ENCODE measurements at places on chromosomes 5 and 9.
A peak's percentile ranks its signal among the peaks of the same experiment; 100 is the strongest.

GRCh38 chr9:27117489-27118135 lies 8.6 kb downstream of the TEK start:
- no peak for DNase-seq

- DNase-seq, result no peak
Observed at GRCh38 chr5:17455942-17456341, 42.1 kb upstream of the TAF11L2 start.

GRCh38 chr9:116320290-116320689 lies 166.7 kb downstream of the PAPPA start:
- DNase-seq, result no peak

- peak; percentile 28 for DNase-seq
Observed at GRCh38 chr9:5949103-5949699, 58.5 kb downstream of the MLANA start.

GRCh38 chr5:122921826-122922225 lies 76.4 kb downstream of the SNX24 start:
- no peak for DNase-seq

GRCh38 chr9:132543251-132543650 lies 39.2 kb upstream of the BARHL1 start:
- DNase-seq, result no peak

GRCh38 chr5:1282131-1282992 lies 12.5 kb downstream of the TERT start:
- peak; percentile 64 for DNase-seq

- DNase-seq, result no peak
Observed at GRCh38 chr5:36264202-36264760, 22.6 kb upstream of the NADK2 start.

DNA sequence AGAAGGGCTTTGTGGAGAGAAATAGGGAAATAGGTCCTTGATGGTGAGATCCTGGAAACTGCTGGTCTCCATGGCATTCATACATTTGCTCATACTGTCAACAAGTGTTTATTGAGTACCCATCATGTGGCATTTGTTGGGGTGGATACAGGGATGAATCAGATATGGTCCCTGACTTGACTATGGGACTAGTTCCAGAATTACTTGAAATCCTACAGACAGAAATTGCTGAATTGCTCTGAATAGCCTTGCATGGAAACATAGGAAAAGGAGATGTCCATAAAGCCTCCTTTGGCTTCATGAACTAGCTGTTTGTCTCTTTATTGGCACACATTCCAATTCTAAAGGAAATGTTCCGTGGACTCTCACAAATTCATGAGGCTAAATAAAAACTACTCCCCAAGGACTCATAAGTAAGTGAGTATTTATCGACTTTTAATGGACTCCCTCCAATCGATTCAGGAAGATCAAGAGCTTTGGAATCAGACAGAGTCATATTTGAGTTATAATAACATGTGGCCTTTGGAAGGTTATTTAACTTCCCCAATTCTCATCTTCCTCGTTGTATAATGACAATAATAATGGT lies 122.4 kb upstream of the C6 start:
- no peak for DNase-seq

DNA sequence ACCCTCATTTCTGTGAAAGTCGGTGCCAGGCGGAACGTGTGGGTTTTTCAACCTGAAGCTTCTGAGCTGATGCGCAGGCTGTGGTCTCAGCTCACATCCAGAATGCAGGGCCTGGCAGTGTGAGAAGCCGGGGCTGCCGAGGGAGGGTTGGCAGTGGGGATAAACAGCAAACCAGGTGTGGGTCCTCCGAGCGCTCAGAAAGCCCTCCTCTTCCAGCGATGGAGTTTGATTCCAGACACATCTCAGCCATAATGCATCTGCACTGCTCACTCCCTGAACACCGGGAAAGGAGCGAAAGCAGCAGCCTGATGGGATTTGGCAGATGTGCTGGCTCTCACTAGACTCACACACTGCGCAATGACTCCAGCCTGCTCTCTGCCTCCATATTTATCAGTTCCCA lies 280.1 kb downstream of the HSPA4 start:
- no peak for DNase-seq

GRCh38 chr9:126223798-126224531 lies 102.7 kb upstream of the MVB12B start:
- no peak for DNase-seq

DNA sequence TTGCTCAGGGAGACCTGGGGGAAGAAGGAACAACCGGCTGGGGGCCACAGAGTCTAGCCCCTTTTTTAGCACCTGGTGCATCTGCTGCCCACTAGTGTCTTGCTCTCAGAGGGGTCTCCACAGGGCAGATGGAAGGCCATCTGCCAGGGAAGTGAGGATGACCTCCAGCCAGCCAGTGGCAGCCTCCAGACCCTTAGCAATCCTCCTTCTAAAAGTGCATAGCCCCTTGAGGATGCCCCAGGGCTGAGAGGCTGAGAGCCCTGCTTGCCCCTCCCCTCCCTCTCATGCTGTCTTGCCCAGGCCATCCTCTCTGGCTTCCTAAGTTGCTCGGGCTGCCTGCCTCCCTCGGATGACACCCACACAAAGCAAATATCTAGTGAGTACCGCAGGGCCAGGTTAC lies 81.5 kb upstream of the PANK3 start:
- no peak for DNase-seq

- no peak for DNase-seq
Observed at GRCh38 chr5:160743027-160743426, 109.0 kb downstream of the ATP10B start.

GRCh38 chr9:105425816-105426433 lies 21.9 kb upstream of the FSD1L start:
- DNase-seq, result peak; percentile 38

DNA sequence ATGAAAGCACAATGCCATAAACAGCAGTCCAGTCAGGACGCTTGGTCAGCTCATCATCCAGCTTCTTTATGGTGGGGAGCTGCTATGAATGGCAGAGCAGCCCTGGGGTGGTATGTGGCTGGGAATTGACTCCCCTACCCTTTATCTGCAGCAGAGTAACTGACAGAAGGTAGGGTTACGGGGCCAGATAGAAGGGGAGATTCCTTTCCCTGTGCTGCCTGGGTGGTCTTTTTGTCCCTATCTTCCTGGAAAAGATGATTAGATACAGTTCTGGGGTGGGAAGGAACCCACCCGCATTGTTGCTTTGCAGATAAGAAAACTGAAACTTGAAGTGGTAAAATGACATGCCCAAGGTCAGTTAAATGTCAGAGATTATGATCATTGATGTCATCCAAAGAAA lies 405.5 kb downstream of the ARHGEF28 start:
- no peak for DNase-seq

DNA sequence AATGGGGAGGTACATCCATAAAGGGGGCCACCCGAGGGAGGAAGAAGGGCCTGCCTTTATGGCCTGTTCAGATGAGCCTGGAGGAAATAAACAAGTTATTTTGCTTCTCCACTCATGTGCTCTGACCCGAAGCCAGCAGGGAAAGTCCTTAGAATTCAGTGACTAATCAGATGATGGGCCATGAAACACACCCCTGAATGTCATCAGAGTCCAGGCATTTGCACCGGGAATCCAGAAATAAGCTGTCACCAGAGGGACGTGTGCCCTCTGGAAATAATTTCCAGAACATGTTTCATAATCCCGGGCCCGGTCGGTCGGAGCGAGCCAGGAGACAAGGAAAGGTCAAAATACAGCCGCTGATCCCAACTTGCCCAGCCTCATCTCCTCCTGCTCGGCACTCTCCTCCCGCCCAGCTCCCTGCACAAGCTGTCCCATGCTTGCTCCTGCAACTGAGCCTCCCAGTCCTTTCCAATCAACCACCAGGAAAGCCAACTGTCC lies 73.6 kb upstream of the ZNF622 start:
- DNase-seq, result peak; percentile 78

GRCh38 chr5:43152946-43153345 lies 32.2 kb downstream of the ZNF131 start:
- DNase-seq, result peak; percentile 36

GRCh38 chr5:141100243-141100805 lies at the start of gene PCDHB3:
TSS of gene PCDHB3 (plus strand) at chr5:141100473. CDS start at chr5:141100650, 177 bp downstream.
- peak; percentile 68 for DNase-seq

DNA sequence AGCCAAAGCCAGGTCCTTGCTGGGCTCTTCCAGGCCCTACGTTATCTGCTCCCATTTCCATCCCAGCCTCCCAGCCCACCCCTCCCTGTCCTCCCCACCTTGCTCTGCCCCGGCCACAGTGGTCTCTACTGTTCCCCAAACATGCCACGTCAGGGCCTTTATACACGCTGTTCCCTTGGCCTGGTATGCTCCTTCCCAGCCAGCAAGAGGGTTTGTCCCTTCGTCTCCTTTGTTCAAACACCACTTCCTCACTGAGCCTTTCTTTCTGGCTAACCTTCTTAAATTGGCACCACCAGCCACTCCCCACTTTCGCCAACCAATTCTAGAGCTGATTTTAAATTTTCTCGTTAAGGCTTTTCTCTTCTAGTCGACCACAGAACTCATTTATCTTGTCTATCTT lies 9.8 kb downstream of the SH2D3C start:
- no peak for DNase-seq

- DNase-seq, result no peak
Observed at GRCh38 chr5:172788771-172789686, 18.0 kb upstream of the DUSP1 start.

DNA sequence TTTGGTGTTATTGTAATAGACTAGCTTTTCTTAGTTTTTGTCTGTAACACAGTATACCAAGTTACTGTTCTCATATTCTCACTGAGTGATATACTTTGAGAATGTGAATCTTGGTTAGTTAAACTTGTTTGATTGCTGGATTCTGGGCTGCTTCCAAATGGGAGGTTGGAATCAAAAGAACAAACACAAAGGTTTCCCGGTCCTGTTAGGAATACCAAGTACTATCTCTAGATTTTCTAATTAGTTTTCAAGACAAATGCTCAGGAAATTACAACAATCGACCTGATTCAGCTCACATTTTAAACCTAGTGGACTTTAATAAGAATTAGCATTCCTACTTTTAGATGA lies 244.3 kb downstream of the CSNK1G3 start:
- DNase-seq, result no peak

GRCh38 chr9:113152699-113153098 lies 1.9 kb downstream of the SLC31A2 start:
- DNase-seq, result no peak

DNA sequence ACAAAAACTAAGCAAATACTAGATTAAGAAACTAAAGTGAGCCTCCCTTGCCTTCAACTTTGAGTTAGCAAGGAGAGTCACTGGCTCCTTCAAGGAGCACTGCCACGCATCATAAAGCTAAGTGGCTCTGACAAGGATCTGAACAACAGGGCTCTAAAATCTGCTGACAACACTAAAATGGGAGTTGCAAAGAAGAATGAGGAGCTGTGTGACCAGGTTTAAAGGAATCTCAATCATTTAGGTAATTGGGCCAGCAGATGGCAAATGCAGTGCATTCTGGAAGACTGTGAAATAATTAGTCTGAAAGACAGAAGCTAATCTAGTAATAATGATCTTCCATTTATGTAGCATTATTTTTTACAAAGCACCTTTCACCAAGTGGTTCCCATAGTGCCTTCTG lies 297.0 kb upstream of the TAS2R1 start:
- DNase-seq, result peak; percentile 52

- DNase-seq, result peak; percentile 97
Observed at GRCh38 chr5:54700986-54701578, 183.5 kb downstream of the SNX18 start.

DNA sequence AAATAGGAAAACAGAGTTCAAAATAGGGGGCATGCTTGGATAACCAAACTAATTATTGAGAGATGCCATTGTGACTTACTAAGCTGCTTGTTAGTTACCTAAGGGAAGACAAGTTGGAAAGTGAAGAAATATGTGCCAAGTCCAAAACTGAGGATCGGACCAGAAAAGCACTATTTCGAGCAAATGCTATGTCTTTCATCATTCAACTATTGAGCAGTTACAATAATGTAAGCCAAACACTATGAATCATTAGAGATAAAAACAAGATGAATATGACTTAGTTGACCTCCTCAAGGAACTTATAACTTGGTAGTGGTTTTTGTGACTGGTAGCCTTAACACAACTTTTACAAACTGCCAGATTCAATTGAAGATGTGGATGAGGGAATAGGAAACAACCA lies 240.6 kb upstream of the MPDZ start:
- DNase-seq, result no peak

DNA sequence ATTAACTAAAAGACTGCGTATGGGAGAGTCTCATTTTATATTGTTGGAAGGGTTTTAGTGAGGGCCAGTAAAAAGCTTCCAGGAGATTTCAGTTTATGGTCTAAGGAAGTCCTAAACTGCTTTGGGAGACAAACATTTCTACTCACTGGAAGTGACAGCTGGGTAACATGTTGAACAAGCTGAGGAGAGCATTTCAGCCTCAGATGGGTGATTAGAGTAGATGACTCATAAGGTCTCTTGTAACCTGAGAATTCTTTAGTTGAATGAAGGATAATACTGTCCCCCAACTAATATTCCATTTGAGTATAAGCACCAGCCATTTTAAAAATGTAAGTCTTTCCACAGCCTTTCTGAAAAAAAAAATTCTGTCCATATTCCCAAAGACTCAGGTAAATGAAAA lies 218.0 kb upstream of the C9orf72 start:
- no peak for DNase-seq

- no peak for DNase-seq
Observed at GRCh38 chr9:13863112-13863511, 450.8 kb downstream of the NFIB start.

DNA sequence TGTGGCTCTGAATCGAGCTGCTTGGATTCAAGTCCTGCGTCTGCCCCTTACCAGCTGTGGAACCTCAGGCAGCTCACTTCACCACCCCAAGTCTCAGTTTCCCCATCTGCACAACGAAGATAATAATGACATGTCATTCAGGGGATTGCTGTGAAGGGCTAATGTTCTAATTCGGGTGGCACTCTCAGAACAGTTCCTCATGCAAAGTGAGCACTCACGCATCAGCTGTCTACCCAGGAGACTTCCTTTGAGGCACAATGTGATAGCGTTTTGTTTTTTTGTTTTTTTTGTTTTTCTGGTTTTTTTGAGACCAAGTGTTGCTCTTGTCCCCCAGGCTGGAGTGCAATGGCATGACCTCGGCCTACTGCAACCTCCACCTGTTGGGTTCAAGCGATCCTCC lies 56.4 kb downstream of the NTNG2 start:
- DNase-seq, result no peak
